ENCODE measurements at places on chromosomes 1 and 21.

- no peak for DNase-seq
Measured at GRCh38 chr1:92909321-92909720, 51.9 kb downstream of the DIPK1A start.

GRCh38 chr1:43067233-43067745, 104.8 kb downstream of the EBNA1BP2 start:
- no peak for DNase-seq

DNA sequence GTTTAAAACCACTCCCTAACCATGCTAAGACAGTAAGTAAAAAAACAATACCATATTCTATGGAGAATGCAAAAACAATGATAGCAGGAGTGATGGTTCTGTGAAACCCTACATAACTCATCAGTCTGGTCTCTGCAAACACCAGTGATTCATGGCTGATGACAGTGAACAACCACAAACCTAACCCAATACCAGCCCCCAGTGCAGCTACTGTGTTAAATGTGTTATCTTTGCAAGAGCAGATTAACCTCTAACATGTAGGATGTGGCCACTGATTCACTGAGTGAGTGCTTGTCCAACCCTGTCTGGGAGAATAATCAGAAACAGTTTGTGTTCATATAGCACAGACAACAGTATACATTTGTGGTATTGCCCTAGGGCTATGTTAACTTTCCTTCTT, 100.2 kb upstream of the COG2 start:
- no peak for DNase-seq

- DNase-seq: no peak
Measured at GRCh38 chr1:236391008-236391407, 3.1 kb upstream of the EDARADD start.

DNA sequence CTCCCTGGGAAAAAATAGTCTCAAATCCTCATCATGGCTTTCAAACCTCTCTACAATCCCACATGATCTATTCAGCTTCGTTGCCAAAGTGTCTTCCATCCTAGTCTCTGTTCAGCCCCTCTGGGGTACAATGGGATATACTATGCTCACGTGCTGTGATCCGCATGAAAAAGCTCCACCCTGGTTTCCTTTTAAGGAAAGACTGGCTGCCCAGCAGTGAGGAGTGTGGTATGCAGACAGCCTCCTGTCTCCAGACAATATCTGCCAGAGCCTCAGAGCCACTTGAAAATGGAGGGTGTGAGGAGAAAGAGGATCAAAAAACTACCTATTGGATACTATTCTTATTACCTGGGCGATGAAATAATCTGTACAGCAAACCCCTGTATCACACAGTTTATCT, 194.5 kb downstream of the LHX8 start:
- DNase-seq: no peak

DNA sequence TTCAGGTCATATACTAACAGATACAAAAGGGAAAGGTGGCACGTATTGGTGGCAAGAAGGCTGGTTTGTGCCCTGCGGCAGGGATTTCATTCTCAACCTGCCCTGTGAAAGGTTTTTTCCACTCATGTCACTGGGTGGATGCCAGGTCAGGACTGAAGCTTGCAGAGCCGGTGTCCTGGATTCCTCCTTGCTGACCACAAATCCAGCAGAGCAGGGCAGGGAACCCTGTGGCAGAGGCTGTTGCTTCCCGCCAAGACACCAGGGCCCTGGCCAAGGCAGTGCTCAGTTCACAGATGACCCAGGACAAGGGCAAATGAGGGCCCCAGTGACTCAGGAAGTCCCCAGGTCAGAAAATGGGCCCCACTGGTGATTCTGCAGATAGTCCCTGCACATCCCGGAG, 16.4 kb downstream of the BSND start:
- no peak for DNase-seq

GRCh38 chr1:242871471-242872030, 347.1 kb upstream of the PLD5 start:
- no peak for DNase-seq

- no peak for DNase-seq
Measured at GRCh38 chr1:207848234-207848633, 62.7 kb downstream of the CD34 start.
